AG10803 (cell line): ENCODE measurements at places on chromosomes 3 and 15.
A peak's percentile ranks its signal among the peaks of the same experiment; 100 is the strongest.

DNA sequence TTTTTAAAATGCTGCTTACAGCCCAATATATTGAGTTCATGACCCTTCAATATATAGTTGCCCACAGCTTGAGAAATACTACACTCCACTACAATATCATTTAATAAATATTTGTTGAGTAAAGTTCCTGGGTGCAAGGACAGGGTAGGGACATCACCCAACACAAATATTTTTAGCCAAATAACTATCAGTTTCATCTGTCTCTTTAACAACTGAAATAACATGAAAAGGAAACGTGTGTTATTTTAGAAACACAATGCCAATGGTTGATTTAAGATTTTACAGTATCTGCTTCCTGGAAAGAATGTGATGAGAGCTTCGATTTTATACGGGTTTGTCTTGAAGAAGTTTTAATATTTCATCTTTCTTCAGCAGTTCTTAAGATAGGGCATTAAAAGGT is 67.7 kb upstream of the CDV3 start:
- no peak for DNase-seq

GRCh38 chr15:39868396-39868795 is 51.7 kb downstream of the GPR176 start:
- DNase-seq: no peak

- no peak for DNase-seq
Observed at GRCh38 chr15:58548308-58549012, 116.7 kb downstream of the LIPC start.

- DNase-seq: no peak
Observed at GRCh38 chr3:29137601-29138000, 143.3 kb upstream of the RBMS3 start.

GRCh38 chr3:39814007-39814406 is 4.6 kb downstream of the MYRIP start:
- DNase-seq: peak; percentile 6

DNA sequence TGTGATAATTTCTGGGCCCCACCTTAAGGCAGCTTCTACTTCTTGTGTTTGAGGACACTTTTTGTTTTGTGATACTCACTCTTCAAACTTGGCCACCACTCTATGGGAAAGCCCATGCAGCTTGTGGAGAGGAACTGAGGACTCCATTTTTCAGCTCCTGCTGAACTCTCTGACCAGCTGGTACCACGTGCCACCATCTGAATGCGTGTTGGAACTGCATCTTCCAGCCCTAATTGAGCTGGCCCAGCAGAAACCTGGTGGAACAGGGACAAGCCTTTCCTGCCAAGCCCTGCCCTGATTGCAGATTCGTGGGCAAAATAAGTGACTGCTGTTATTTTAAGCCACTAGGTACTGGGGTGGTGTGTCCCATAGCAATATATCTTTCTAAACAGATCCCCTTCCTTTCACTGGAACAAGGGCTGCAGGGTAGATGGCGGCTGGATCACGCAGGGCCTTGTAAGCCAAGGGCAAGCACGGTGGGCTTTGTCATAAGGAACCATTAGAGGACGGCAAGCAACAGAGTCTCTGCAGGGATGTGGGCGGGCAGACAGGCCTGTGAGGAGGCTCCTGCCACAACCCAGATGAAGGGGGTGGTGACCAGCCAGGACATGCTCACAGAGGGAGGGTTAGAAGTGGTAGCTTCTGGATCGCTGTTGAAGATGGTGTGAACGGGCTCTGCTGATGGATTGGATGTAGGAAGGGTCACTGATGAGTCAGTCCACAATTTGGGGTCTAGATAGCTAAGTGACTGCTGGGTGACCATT is 9.5 kb downstream of the H1-8 start:
- DNase-seq: no peak

- no peak for DNase-seq
Observed at GRCh38 chr15:63849906-63850305, 16.2 kb upstream of the HERC1 start.

DNA sequence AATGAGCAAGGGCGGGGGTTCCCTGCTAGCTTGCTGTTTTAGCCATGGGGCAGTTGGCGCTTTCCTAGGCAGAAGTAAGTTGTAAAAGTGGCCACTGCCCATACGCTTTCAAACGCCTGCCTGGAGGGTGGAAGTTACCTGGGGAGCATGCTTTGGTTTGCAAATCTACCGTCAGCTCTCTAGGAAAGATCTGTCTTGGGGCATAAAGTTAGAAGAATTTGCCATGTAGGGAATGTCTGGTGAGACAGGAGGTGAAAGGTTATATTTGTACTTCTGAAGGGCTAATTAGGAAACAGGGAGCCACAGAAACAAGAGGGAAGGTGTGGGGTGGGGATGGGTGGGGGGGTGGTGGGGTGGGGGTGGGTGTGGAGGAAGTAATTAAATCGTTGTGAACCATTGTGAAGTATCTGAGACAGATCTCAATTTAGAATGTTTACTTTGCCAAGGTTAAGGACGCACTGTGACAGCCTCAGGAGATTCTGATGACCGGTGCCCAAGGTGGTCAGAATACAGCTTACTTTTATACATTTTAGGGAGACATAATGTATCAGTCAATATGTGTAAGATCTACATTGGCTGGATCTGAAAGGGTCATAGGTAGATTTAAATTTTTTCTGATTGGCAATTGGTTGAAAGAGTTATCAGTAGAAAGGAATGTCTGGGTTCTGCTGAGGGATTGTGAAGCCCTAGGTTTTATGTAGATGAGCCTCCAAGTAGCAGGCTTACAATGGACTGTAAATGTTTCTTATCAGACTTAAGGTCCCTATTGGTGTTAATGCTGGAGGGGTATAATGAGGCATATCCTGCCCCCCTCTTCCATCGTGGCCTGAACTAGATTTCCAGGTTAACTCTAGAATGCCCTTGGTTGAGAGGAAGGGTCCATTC is 62.0 kb upstream of the GCNT3 start:
- DNase-seq: no peak

DNA sequence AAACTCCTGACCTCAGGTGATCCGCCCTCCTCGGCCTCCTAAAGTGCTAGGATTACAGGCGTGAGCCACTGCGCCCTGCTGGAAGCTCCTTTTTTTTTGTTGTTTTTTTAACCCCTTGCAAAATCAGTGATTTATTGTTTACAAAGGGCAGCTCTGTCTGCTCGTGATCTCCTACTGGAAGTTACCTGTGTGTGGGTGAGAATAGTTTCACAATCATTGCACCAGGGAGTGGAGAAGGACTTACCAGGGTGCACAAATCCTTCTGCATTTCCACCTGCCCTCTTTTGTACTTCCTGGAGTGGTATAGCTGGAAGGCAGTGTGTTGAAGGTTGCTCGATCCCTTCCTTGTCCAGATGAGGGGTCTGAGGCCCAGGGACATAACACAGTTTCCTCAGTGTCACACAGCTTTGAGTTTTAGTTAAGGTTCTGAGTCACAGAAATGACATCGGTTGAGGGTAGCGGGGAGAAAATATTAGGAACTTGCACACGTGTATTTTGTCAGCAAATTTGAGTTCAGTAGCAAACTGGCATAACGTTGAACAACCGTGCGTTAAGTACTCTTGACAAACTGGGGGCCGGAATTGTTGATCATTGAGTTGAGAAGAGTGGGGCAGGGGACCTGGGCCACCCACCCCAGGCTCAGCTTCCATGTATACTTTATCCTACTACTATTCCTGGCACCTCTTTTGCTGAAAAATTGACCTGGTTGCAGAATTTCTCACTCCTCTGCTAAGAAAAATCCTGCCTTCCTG is 11.3 kb upstream of the TRAK1 start:
- no peak for DNase-seq

DNA sequence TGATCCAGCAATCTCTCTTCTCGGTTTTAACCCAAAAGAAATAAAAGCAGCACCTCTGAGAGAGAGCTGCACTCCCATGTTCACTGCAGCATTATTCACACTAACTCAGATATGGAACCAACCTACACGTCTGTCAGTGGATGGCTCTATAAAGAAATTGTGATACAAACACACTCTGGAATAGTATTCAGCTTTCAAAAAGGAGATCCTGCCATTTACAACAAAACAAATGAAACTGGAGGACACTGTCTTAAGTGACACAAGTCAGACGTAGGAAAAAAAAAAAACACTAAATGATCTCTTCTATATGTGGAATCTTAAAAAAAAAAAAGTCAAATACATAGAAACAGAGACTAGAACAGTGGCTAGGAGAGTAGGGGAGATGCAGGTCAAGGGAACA is 9.2 kb downstream of the HERC1 start:
- DNase-seq: no peak

GRCh38 chr3:164230385-164231094 is 847.8 kb downstream of the SI start:
- DNase-seq: no peak

DNA sequence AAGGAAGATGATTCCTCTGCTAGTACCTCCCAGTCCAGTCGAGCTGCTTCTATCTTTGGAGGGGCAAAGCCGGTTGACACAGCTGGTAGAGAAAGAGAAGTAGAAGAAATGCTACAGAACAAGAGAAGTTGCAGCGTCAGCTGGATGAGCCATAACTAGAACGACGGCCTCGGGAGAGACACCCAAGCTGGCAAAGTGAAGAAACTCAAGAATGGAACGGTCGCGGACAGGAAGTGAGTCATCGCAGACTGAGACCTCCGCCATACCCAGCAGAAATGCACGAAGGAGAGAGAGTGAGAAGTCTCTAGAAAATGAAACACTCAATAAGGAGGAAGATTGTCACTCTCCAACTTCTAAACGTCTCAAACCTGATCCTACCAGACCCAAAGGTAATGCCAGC is 19.0 kb upstream of the PARP14 start:
- no peak for DNase-seq

- peak; percentile 98 for DNase-seq
Observed at GRCh38 chr3:42025370-42026138, 63.7 kb upstream of the ULK4 start.

DNA sequence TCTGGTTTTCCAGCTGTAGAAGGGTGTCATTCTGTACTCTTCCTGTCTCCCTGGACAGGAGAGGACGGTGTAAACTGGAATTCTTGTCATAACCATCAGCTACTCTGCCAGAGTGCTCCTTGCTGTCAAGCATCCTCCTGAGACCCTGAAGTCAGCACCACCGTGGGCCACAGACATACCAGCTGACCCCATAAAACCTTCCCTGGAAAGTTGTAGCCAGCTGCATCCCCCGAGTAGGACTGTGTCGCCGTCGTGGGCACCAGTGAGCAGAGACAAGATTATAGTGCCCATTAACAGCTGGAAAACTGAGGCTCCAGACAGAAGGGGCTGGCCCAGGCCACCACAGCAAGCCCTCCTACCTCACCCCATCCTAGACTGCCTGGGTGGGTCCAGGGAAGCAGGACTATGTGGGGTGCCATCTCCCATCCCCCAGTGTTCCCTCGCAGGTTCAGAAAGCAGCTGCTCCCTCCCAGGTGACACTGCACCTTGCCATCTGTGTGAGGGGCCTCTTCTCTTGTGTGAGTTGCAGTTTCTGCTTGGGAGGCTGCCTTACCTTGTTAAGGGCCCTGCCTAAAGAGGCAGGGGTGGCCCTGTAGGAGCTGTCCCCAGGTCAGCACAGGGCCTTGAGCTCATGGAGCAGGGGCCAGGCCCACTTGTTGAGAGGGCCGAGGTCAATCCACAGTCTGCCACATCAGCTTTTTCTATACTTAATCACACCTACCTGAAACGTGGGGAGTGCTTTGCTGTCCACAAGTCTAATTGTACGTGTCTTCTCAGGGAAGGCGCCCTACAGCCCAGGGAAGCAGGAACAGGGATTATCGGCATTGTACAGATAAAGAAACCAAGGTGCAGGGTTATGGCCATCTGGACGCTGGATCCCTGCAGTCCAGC is 191.9 kb upstream of the LINGO1 start:
- DNase-seq: no peak

- no peak for DNase-seq
Observed at GRCh38 chr15:40290545-40290917, 7.7 kb upstream of the ANKRD63 start.

GRCh38 chr15:36644191-36644896 is 64.9 kb downstream of the CDIN1 start:
- no peak for DNase-seq

GRCh38 chr15:97517737-97518136 is 442.8 kb upstream of the ARRDC4 start:
- no peak for DNase-seq

DNA sequence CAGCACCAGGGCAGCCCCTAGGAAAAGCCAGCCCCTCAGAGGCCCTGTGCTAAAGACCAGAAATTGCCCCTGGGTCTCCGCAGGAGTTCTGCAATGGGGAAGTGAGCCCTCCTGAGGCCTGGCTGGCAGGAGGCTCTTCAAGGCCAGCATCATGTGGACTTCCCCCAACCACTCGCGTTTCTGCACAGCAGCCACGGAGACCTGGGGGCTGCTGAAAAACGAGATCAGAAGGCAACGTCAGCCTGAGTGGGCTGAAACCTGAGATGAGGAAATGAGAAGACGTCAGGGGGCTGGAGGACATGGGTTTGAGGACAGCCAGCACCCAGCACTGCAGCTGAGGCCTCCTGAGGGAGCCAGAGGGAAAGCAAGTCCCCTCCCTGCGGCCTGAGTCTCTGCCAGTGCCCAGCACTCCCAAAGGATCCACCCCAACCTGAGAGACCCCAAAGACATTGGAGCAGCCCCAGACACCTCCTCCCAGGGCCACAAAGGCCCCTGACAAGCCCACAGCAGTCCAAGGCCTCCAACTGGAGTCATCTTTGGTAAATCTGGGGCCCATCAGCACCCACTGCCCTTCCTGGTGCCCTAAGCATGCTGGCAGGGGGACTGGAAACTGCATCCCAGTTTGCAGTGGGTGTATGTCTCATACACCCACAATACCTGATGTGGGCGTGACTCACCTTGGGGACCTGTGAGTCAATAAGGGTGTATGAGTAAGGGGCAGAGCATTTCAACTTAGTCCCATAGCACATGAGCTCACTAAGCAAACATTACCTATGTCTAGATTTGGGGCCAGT is 29.2 kb upstream of the CYP11A1 start:
- peak; percentile 53 for DNase-seq

DNA sequence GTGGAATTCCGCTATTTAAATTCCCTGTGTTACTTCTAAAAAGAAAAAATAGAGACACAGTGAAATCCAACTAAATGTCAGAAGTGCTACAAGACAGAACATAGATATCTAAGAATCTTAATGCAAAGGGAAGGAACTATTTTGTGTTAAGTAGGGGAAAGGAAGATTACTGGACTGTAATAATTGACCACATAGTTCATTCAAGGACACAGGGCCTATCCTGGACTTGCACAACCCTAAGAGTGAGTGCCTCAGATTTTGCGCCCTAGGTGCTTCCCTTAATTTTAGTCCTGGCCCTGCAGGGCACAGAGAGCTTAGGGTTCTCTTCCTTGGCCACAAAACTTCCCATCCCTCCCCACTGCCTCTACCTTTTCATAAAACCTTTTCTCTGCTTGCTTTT is 3.5 kb upstream of the IL20RB start:
- peak; percentile 36 for DNase-seq

- no peak for DNase-seq
Observed at GRCh38 chr15:20646529-20647142, 105.0 kb upstream of the GOLGA6L6 start.
